Activated T-helper 17 cell treated with anti-CD3 and anti-CD28 coated beads, Interleukin-2, amount 50 U/mL, for 72 hours (primary cell): ENCODE measurements at places on chromosomes 4 and X. TPM values are rescaled to one million over a fixed set of nuclear protein-coding genes. Genes with fewer than 3 reads are reported as not detected.

Gene SMR3B
- total RNA-seq = not detected

Gene ERVMER34-1
- total RNA-seq = 0.19 TPM

Gene HERC5
- total RNA-seq = 26.1 TPM

GRCh38 chr4:154854362-154854761 is 73.3 kb downstream of the RBM46 start:
- ATAC-seq = no peak

DNA sequence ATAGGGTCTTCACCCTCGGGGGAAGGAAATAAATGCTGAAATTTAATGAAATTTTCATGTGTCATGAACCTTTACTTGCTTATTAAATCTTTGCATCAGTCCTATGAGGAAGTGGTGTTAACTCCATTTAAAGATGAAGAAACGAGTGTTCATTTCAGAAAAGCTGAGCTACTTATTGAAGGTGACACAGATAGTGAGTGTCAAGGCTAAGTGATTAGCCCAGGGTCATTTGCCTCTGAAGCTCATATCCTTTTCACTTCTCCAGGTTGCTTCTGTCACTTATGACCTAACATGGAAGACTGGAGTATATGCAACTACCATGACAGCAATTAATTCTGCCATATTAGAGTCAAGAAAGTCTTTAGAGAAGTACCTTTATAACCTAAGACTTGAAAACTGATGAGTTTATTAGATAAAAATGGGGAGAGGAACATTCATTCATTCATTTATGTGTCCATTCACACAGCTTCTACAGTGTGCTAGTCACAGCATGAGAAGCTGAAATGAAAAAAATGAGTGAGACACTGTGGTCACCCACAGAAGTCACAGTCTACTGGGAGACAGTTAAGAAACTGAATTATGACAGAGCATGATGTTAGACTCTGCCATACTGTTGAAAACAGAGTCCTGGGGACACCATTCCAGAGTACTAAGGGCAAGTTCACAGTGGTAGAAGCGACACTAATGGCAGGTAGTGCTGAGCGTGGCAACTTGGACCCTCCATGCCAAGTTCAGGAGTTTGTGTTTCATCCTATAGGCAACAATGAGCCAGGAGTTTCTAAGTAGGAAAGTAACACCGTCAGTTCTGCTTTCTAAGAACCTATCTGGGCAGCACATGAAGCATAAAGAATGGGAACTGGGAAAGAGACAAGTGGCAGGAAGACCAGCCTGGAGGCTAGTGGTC is 21.3 kb downstream of the ALPK1 start:
- peak; percentile 99 for ATAC-seq

Gene KANTR
- total RNA-seq = 44.9 TPM
